Hematopoietic multipotent progenitor cell treated with erythropoietin and hydrocortisone succinate and interleukin-3 and kit ligand, for 4 days (in vitro differentiated cells): ENCODE measurements at places on chromosomes 2 and 18.

GRCh38 chr2:234219046-234219310 is 168.5 kb downstream of the SPP2 start:
- no peak for DNase-seq

DNA sequence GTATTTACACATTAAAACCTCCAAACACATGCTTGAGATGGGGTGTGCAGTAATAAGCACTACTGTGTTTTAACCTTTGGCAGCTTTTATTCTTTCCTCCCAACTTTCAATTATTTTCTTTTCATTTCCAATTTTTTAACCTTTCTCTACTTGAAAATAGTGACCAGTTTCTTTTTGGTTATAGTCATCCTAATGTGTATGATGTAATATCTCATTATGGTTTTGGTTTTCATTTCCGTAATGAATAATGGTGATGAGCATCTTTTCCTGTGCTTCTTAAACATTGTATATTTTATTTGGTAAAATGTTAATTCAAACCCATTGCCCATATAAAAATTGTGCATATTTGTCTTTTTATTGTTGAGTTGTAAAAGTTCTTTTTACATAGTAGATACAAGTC is 103.5 kb downstream of the BMPR2 start:
- DNase-seq = no peak

DNA sequence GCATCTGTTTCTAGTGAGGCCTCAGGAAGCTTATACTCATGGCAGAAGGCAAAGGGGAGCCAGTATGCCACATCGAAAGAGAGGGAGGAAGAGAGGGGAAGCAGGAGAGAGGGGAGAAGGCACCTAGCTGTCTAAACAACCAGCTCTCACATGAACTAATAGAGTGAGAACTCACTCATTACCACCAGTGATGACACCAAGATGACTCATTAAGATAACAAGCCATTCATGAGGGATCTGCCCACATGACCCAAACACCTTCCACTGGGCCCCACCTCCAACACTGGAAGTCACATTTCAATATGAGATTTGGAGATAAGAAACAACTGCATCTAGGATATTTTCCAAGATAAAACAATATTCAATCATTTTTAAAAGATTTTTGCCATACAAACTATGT is 753.9 kb upstream of the ZEB2 start:
- DNase-seq = no peak

DNA sequence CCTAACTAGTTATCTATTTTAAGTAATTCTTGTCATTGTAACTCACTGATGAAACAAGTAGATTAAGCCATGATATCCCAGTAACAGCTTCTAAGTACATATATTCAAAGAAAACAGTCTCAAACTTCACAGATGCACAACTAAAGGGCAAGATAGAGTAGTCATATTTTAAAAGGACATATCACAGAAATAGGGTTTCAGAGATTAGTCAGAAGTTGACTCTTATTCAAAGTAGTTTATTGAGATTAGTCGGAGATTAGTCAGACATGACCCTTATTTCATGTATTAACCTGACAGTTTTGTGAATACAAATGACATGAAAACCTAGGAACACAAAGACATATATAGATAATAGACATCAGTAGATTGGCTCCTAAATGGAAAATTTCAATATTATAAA is 15.9 kb upstream of the CHAC2 start:
- DNase-seq = no peak

DNA sequence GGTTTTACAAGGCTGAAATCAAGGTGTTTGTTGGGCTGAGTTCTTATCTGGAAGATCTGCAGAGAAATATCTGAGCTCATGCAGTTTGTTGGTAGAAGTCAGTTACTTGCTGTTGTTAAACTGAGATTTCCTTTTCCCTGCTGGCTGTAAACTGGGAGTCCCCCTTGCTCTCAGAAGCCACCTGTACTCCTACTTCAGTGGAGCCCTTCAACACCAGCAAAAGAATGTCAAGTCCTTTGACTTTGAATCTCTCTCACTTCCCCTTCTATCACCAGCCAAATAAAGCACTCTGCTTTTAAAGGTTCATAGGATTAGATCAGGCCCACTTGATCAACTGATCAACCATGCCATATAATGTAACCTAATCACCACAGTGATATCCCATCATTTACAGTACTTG is 252.2 kb upstream of the CDH7 start:
- DNase-seq = no peak

GRCh38 chr2:212213191-212213590 is 325.4 kb downstream of the ERBB4 start:
- no peak for DNase-seq

GRCh38 chr18:25454270-25454659 is 102.3 kb upstream of the ZNF521 start:
- DNase-seq = no peak

GRCh38 chr2:135840601-135841000 is 3.6 kb upstream of the LCT start:
- DNase-seq = no peak

DNA sequence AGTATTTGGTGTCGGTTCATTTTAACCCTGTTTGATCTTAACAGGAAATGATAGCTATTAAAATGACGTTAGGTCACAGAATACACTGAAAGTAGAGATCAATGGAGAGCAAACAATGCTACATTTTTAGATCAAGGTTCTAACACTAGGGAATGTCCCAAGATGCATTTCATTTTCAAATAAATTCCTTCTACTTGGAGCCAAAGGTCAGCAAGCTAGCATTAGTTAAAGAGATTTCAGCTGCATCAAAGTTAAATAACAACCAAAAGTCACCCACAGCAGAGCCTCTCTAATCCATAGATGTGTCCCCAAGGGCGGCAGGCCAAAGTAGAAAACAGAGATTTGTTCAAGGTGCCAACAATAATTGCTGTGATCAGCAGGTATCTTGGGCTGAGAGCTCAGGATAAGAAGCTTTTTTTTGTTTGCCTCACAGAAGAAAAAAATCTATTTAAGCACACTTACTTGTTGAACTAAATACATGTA is 1233.6 kb upstream of the TMEFF2 start:
- DNase-seq = no peak

GRCh38 chr2:222270396-222270795 is 28.4 kb downstream of the PAX3 start:
- DNase-seq = no peak

GRCh38 chr2:130336877-130337734 is 5.6 kb upstream of the IMP4 start:
- peak; percentile 64 for DNase-seq

- no peak for DNase-seq
Measured at GRCh38 chr2:126665483-126665882, 9.5 kb downstream of the GYPC start.

DNA sequence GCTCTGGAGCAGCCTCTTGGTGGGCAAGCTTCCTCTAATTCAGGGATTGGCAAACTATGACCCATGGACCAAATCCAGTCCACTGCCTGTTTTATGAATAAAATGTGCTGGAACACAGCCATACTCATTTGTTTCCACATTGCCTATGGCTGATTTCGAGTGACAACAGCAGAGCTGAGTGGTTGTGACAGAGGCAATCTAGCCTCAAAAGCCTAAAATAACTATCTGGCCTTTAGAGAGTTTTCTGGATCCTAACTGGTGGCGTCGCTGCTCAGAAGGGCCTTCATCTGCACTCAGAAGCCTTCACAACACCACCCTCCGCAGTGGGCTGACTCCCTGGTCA is 147.1 kb downstream of the CCBE1 start:
- no peak for DNase-seq

GRCh38 chr2:181984060-181984459 is 1.6 kb upstream of the PPP1R1C start:
- no peak for DNase-seq

- DNase-seq = no peak
Measured at GRCh38 chr18:27983780-27984179, 193.2 kb downstream of the CDH2 start.

DNA sequence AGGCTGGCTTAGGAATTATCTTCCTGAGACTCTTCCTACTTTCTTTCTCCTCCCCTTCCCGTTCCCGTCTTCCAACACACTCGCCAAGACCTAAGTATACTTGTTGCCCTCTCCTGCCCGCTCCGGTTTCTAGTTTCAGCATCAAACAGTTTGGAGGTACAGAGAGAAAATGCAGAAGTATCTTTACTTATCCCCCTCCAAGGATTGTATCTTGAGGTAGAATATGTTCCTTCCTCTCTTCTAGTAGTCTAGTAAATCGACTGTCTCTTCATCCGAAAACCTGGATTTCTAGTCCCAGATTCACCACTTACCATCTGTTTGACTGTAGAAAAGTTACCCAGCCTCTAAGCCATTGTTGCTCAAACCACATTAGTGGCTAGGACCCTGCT is 755 bp downstream of the EIF4E2 start:
- peak; percentile 44 for DNase-seq

DNA sequence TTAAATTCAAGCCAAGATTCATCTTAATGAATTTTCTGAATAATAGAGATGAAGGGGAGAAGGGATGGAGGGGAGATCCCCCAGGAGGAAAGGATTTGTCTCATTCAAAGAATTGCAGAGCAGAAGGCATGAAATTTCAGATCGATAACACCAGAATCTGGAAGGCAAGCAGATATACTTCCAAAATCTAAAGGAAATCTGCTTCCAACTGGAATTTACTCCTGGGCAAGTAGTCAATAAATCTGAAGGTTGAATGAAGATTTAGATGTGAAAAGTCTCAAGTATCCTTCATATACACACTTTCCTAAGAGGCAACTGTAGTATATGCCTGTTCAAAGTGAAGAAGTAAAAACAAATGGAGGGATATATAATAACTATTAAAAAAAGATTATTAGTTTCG is 1190.8 kb upstream of the CELF4 start:
- no peak for DNase-seq

DNA sequence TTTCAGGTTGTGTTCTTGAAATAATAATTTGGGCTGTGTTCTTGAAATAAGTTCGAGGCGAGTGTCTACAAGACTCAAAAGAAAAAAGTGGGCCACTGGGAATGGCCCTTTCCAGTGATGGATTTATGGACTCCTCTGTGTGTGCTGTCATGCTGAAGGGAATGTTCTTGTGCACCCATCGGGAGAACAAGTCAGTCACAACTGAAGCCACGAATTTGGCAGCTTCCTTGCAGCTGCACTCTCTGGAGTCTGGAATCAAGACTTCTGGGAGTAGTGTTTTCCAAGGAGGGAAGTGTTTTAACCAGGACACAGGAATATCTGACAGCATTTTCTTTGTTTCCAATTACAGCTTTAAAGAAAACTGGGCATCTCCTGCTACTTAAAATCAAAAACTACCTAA is 620 bp downstream of the SLC14A1 start:
- DNase-seq = no peak

GRCh38 chr18:13361431-13361830 is 142.9 kb downstream of the LDLRAD4 start:
- no peak for DNase-seq

DNA sequence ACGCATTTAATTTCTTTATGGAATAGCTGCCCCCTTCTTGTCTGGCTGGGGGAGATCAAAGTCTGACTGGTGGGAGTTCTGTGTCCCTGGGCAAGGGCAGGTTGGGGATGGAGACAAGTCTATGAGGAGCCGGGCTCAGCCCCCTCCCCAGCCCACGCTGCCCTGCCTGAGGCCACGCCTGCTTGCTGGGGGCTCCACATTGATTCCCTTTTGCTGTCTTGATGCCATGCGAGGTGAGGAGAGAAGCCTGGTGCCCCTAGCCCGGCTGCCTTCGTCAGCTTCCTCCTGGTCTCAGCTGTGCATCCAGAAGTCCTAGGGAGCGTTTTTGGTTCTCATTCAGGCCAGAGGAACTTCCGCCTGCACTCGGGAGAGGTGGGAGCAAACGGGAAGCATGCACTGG is 247.9 kb downstream of the NDUFA10 start:
- DNase-seq = no peak

GRCh38 chr18:23504720-23505119 is 1.4 kb downstream of the RMC1 start:
- DNase-seq = peak; percentile 14

DNA sequence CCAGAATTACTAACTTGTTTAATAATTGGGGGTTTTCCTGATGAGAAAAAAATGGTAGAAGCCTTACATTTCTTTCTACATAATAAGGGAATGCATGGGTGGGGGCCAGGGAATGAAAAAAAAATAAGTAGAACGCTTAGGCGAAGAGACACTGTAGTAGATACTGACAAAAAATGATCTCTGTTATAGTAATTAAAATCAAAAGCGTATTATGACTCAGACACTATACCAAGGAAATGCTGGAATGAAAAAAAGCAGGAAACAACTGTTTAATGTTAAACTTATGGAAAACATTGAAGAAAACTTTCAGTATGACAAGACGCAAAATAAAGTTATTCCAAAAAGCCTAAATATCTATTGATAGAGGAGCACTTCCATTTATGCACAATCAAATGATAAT is 42.9 kb downstream of the PRPF40A start:
- no peak for DNase-seq

DNA sequence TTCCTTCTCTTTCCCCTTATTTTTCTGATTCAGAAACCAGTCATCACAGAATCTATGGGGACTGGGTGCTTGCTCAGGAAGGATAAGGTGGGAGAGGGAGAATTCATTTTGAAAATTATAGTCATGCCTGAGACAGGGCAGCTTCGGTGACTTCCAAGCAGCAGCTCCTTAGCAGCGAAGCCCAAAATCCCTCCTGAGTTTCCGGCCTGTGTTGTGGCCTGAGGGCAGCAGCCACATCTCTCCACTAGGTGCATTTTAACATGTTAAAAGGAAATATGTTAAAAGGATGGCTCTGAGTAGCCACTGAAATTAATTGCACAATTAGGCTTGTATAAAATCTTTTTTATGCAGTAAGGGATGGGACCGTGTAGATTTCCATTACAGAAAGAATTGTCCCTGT is 207.0 kb upstream of the RAB12 start:
- no peak for DNase-seq

DNA sequence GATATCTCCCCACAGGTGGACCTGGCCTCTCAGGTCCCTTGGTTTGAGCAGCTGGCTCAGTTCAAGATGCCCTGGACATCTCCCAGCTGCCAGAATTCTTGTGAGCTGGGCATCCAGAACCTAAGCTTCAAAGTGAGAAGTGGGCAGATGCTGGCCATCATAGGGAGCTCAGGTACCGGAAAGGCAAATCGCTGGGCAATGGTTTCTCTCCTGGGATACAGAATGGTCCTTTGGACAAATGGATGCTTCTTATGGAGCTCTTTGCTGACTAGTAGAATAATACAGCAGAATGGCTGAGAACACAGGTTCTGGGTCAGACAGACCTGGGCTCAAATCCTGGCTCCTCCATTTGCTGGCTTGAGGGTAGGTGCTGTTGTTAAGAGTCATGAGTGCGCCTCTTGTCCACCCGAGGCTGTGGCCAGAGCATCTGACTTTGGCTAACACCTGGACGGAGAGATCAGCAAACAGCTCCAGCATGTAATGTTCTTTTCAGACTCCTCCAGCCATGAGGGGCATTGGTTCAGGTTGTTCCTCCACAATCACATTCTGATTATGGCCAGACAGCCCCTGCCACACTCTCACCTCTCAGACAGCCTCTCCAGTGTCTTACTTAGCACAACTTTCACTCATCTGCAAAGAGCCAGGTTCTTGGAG is 7.5 kb downstream of the ABCG8 start:
- DNase-seq = no peak

GRCh38 chr18:5998907-5999306 is 103.6 kb upstream of the TMEM200C start:
- DNase-seq = no peak
